Mucosa of descending colon (tissue), 3 donors: ENCODE measurements at places on chromosomes 13 and 19. TPM values are rescaled to one million over a fixed set of nuclear protein-coding genes. Genes with fewer than 3 reads are reported as not detected.

The DCLK1 gene
- total RNA-seq: 2.6 TPM

The GAPDHS gene
- total RNA-seq: not detected

- DNase-seq: no peak
These were observed 23.4 kb downstream of the SIPA1L3 start for GRCh38 chr19:37930416-37930815.

DNA sequence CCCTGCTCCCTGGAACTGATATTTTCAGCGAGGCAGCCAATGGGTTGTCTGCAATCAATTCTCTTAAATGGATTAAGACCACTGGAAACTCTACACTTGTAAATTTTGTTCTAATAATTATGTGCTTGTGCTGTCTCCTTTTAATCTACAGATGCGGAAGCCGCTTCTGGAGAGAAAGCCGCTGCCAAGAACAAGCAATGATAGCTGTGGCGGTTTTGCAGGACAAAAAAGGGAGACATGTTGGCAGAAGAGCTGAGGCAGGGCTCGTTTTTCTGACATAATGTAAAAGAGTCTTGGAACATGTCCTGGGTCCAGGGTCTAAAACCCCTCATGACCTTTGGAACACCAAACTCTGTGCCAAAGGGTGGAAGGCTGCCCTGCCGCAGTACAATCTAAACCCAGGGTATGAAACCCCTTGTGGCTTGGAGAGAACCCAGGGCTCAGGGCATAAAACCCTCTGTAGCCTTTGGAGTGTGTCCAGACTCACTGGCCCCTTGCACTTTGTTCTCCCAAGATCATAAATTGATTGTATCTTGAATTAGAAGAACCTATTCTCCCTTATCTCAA, 12.7 kb downstream of the ZNF417 start:
- DNase-seq: peak; percentile 36

The TINCR gene
- 9.0 TPM for total RNA-seq

DNA sequence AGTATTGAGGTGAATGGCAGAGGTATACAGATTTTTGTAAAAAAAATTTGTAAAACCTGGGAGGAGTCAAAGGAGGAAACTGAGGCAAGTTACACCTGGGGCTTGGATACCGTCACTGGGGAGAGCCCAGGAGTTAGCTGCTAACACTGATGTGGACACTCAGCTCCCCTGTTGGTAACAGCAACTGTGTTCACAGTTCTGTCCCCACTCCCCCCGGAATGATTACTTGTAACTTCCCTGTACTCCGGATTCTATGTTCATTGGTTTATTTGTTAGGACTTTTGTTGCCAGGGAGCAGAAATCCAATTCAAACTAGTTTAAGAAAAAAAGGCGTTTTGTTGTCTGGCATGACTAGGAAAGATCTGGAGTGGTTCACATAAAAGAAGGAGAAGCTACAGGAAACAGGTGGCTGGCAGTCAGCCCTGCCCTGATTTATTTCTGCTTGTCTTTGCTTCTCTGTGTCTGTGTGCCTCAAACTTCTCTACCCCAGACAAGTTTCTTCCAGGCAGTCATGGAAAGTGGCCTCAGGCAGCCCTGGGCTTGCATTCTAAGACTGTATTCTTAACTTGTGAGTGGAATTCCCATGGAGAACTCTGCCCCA, 2.3 kb upstream of the GPR12 start:
- no peak for DNase-seq

GRCh38 chr19:30590596-30591229, 218.5 kb downstream of the ZNF536 start:
- DNase-seq: no peak

GRCh38 chr13:28258417-28258816, 120.1 kb downstream of the PAN3 start:
- no peak for DNase-seq

The NMRK2 gene
- total RNA-seq: 0.36 TPM

- peak; percentile 48 for DNase-seq
These were observed 630 bp downstream of the COQ8B start for GRCh38 chr19:40716031-40716481.

The ZNF610 gene
- 2.1 TPM for total RNA-seq

DNA sequence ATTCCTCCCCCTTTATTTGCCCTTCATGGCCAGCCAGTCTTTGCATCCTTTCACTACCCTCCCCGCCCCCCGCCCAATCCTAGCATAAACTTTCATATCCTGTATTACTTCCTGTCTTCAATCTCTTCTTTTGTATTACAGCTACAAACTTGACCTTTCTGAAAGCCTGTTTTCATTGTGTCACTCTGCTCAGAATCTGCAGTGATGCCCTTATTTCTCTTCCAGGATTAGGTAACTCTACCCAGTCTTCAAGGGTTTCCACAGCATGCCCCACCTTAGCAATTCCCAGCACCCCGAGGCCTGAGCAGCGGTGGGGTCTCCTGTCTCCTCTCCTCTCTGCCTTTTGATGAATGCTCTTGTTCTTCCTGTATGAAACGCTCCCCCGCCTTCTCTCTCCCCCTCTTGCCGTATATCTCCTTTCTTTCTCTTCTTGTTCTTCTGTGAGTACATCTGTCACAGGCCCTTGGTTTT, 145.6 kb downstream of the SHISA2 start:
- no peak for DNase-seq

- peak; percentile 54 for DNase-seq
These were observed 368.0 kb upstream of the SGCG start for GRCh38 chr13:22812793-22813192.

The PSG4 gene
- not detected for total RNA-seq

The OR4F17 gene
- 0.65 TPM for total RNA-seq

DNA sequence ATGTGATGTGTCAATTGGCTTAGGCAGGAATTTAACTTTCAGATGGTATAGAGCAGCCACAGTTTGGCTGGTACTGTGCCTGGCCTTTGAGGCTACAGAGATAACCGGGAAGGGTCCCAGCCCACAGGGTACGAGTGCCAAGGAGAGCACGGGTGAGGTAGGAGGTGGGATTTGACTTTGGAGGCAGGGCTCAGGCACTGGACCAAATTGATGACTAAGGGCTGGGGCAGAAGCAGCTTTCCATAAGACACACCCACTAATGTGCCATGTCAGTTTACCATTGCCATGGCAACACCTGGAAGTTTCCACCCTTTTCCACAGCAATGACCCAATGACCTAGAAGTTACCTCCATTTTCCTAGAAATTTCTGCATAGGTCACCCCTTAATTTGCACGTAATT, 466.2 kb downstream of the TSHZ3 start:
- DNase-seq: no peak

The COL5A3 gene
- 5.5 TPM for total RNA-seq

GRCh38 chr19:12994701-12995595, at the start of gene NFIX:
Gene NFIX, plus strand, starts transcription at chr19:12995475. Its CDS starts 363 bp downstream, at chr19:12995838.
- peak; percentile 82 for DNase-seq

GRCh38 chr13:110138010-110138699, 168.8 kb downstream of the COL4A1 start:
- DNase-seq: peak; percentile 66

The LMTK3 gene
- 0.48 TPM for total RNA-seq

The ZNF8 gene
- total RNA-seq: 3.6 TPM

- no peak for DNase-seq
These were observed 76.5 kb downstream of the ZNF726 start for GRCh38 chr19:23991170-23991569.

- DNase-seq: no peak
These were observed 15.5 kb downstream of the PTGER1 start for GRCh38 chr19:14459703-14460102.

DNA sequence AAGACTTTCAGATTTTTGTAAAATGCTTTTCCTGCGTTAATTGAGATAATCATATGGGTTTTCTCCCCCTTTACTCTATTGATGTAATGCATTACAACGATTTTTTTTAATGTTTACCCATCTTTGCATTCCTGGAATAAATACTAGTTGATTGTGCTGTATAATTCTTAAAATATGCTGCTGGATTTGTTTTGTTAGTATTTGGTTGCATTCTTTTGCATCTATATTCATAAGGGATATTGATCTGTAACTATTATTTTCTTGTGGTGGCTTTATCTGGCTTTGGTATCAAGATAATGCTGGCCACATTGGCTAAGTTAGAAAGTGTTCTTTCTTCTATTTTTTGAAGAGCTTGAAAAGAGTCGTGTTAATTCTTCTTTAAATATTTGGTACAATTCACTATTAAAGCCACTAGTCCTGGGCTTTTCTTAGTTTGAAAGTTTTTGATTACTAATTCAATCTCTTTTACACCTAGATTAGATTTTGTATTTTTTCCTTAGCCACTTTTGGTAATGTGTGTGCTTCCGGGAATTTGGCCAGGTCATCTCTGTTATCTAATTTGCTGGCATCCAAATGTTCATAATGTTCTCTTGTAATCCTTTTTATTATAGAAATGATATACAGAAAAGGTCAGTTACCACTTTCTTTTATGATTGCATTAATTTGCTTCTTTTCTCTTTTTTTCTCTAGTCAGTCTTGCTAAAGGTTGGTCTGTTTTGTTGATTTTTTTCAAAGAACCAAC, 29.8 kb downstream of the KL start:
- no peak for DNase-seq

DNA sequence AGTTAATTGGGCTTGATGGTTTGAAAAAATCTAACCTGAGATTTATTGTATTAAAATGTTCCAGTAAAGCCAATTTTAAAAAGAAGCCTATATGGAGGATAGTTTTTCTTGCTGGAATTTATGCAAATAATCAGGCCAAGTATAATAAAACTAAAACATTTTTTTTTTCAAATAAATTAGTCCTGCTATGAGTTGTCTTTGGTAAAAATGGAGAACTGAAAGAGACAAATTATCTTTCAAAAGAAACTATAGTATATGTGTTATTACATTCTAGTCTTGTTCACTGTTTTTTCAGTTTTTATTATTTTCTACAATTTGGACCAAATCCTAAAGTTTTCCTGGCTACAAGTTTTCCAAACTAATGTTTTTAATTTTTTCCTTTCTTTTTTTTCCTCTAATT, 468.9 kb downstream of the UQCRFS1 start:
- no peak for DNase-seq

DNA sequence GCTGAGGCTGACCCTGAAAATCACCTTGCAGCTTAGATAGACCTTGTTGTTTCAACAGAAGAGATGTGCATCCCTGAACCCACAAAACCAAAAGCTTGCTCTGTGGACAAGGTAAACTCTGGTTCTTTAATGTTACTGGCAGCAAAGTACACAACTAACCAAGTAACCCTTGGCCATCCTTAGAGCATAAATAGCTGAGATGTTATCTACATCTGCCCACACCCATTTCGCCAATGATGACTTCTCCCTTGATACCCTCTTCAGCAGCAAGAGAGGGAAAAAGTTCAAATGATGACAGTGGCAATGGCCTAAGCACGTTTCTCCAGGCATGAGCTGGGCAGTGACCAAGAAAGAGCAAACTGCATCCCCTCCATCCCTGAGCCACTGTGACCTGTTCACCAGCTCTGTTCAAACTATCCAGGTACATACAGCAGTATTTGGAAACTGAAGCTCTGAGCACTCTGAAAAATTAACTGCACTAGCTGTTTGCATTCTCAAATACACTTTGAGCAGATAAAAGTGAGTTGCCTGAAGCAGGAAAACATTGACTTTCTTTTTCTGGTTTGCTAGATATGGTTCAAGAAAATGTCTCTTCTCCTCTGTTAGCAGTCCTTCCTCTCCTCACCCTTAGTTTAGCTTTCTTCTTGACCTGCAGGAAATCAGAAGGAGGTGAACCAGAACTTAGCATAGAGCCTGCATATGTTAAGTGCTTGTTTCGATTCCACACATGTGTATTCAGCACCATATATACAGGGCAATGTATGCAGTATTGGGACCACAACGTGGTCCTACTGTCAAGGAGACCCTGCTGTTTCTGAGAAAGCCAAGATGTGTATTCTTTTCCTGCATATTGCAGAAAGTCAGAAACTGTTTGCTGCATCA, 231.7 kb downstream of the FOXO1 start:
- DNase-seq: no peak

- DNase-seq: no peak
These were observed 10.3 kb downstream of the GJB6 start for GRCh38 chr13:20221772-20222171.

GRCh38 chr13:45101327-45102018, 18.8 kb upstream of the GTF2F2 start:
- DNase-seq: no peak

DNA sequence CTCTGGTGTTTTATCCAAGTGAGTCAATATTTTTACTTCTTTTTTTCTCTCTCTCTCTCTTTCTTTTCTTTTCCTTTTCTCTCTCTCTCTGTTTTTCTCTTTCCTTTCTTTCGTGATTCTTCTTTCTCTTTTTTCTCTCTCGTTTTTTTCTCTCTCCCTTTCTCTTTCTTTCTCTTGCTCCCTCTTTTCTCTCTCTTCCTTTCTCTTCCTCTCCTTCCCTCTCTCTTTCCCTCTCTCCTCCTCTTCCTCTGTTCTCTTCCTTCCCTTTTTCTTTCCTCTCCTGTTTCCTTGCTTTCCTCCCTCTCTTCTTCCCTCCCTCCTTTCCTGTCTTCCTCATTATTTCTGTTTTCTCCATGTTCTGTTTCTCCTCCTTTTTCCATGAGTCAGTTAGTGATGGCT, 641.5 kb downstream of the FGF9 start:
- DNase-seq: no peak

GRCh38 chr13:60647547-60647946, 250.5 kb downstream of the TDRD3 start:
- DNase-seq: no peak

The HDGFL2 gene
- 49.2 TPM for total RNA-seq

- DNase-seq: no peak
These were observed 362.0 kb downstream of the RFC3 start for GRCh38 chr13:34179927-34180326.

The CEACAM4 gene
- not detected for total RNA-seq

GRCh38 chr13:104984296-104984818, 1551.1 kb downstream of the EFNB2 start:
- DNase-seq: no peak

- no peak for DNase-seq
These were observed 54.3 kb downstream of the GGACT start for GRCh38 chr13:100534147-100534843.

The AP2S1 gene
- 90.8 TPM for total RNA-seq

The CLEC11A gene
- 1.4 TPM for total RNA-seq

The PCDH9 gene
- 0.58 TPM for total RNA-seq

GRCh38 chr19:28023064-28023463, 1189.9 kb downstream of the UQCRFS1 start:
- no peak for DNase-seq

GRCh38 chr13:112709825-112710783, 20.3 kb downstream of the ATP11A start:
- DNase-seq: no peak

DNA sequence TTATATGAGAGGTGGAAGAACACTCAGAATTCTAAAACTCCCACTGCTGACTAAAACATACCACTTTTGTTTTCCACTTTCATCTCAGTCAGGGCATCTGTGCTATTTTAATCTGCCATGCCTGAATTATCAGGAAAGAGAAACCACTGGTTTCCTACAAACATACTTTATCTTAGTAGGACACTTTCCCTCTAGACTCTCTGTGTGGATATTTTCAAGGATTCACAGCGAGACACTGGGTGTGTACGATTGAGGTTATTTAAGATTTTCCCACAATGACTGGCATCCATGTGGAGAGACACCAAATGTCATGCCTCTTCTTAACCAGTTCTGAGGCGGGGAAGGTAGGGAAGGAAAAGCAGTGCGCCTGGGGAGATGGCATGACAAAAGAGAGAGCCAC, 212.2 kb downstream of the ENOX1 start:
- DNase-seq: no peak

- DNase-seq: no peak
These were observed 34.6 kb downstream of the ATP8A2 start for GRCh38 chr13:25406377-25406776.
